ENCODE measurements at places on chromosomes 3 and 15. TPM values are rescaled to one million over a fixed set of nuclear protein-coding genes. Genes with fewer than 3 reads are reported as not detected.
A peak's percentile ranks its signal among the peaks of the same experiment; 100 is the strongest.

DNA sequence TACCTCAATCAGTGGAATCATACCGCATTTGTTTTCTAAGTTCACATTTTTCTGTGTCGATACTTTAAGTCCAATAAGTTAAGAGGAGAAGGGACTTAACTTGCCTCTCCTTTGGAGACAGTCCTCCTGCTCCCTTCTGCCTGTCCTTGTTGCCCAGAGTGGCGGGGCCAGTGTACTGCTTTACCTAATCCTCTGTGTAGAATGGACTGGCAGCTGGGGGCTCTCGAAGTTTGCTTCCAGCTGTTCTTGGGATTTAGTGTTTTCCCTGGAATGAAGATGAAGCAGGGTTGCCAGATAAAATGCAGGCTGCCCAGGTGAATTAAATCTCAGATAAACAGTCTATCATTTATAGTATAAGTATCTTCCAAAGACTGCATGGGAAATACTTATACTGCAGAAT lies 287.6 kb upstream of the C2CD4B start:
- H3K4me3 ChIP-seq, result no peak overlapping the region
- DNase-seq, result no peak
- H3K27me3 ChIP-seq, result no peaks in the 10 kb centered on the region

DNA sequence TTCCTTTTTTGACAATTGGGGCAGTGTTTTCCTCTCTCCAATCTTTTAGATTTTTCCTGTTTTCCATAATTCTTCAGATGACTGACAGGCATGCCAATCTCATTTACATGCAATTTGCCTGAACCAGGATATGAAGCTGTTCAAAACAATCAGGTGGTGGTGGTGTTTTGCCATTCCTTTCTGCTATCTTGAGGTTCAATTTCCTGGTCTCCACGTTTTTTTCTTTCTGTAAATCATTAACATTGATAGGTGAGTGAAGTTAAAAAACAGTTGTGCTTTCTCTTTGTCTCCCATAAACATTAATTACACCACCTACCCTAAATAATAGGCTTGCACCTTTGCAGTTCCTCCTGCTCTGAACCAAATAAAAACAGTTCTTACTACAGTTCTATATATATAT lies 49.1 kb downstream of the C2CD4A start:
- no peaks in the 10 kb centered on the region for H3K36me3 ChIP-seq
- H3K4me1 ChIP-seq, result peaks cover 29% of the 10 kb centered on the region
- no peak for DNase-seq
- no peaks in the 10 kb centered on the region for H3K27me3 ChIP-seq

GRCh38 chr3:171700157-171700556 lies 110.1 kb downstream of the PLD1 start:
- no peaks in the 10 kb centered on the region for H3K36me3 ChIP-seq
- H3K4me1 ChIP-seq, result no peaks in the 10 kb centered on the region
- DNase-seq, result no peak
- H3K27ac ChIP-seq, result no peak overlapping the region

Gene LYZL4
- total RNA-seq, result not detected

DNA sequence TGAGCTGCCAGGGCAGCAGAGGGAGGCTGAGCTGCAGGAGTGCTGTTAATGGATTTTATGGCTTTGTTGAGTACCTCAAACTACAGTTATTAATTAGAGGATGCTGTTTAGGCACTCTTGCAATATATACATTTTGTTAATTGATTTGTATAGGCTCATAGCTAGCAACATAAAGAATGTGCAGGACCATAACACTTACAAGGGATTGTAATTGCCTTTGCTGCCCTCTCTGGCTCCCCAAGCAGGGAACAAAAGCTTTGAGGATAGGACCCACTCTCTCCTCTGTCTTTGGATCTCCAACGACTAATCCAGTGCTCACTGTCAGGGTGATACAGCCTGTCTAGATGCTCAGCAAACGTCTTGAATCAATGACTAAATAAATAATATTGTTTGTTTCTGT lies 1.2 kb upstream of the CLSTN2 start:
- H3K36me3 ChIP-seq, result no peaks in the 10 kb centered on the region
- H3K4me1 ChIP-seq, result no peaks in the 10 kb centered on the region
- no peaks in the 10 kb centered on the region for H3K27me3 ChIP-seq
- no peak overlapping the region for H3K4me3 ChIP-seq

GRCh38 chr15:24718289-24719082 lies 42.9 kb downstream of the NPAP1 start:
- H3K4me3 ChIP-seq, result no peak overlapping the region
- H3K27me3 ChIP-seq, result no peaks in the 10 kb centered on the region
- no peaks in the 10 kb centered on the region for H3K4me1 ChIP-seq
- no peak overlapping the region for H3K27ac ChIP-seq

DNA sequence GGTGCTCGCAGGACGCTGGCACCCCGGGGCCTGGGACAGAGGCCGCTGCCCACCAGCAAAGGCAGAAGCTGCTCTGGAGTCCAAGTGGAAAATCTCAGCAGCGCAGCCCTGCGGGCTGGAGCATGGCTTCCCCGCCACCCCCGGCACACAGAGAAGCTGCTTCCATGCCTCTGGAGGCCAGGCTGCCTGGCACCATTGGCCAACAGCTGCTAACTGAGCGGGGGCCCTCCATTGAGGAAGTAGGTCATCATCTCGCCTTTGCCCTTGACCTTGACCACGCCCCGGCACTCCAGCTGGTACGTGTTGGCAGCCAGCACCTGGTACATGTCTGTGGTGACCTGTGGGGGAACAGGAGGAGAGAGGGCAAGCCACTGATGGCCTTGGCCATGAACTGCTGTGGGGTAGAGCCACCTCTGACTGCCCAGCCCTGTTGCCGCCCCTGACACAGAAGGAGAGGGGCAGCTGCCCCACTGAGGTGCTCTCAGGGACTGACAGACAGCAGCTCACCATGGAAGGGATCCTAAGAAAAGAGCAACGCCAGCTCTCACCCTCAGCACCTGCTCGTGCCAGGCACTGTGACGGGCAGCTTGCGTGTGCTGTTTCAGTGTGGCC lies 82.8 kb downstream of the SEC22A start:
- no peaks in the 10 kb centered on the region for H3K27me3 ChIP-seq
- H3K4me3 ChIP-seq, result no peak overlapping the region
- H3K4me1 ChIP-seq, result peaks cover 8% of the 10 kb centered on the region
- DNase-seq, result no peak
- 0 out of 2 replicates have a peak, but pooled peaks cover 3% of the 10 kb centered on the region for H3K36me3 ChIP-seq
- no peak overlapping the region for H3K27ac ChIP-seq

DNA sequence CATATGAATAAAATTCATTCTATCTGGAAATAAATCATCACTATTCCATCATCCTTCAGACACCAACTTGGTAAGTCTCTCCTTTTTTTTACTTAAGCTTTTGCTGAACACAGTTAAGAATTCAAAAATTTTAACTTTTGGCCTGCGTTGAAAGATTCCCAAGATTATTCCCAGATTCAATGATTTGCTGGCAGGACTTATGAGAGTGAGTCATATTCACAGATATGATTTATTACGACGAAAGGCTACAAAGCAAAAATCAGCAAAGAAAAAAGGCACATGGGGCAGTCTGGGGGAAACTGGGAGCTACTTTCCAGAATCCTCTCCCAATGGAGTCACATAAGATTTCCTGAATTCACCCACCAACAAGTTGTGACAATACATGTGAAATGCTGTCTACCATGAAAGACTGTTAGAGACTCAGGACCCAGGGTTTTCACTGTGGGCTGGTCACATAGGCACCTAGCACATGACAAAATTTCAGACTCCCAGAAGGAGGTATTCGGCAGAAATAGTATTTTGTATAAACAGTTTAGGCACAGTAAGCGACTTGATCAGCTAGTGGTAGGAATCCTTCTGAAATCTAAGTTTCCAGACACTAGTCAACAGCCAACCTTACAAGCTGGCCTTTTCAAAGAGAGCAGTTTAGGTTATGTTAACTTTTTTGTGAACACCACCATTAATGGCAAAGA lies 82.1 kb downstream of the DLG1 start:
- peaks cover 12% of the 10 kb centered on the region for H3K36me3 ChIP-seq
- H3K4me3 ChIP-seq, result no peak overlapping the region

- H3K4me1 ChIP-seq, result no peaks in the 10 kb centered on the region
- H3K27me3 ChIP-seq, result no peaks in the 10 kb centered on the region
- DNase-seq, result no peak
- H3K4me3 ChIP-seq, result no peak overlapping the region
- no peaks in the 10 kb centered on the region for H3K36me3 ChIP-seq
These were observed 240.7 kb upstream of the TBC1D5 start for GRCh38 chr3:17983106-17983505.

GRCh38 chr3:117433427-117433826 lies 723.8 kb downstream of the TUSC7 start:
- no peak overlapping the region for H3K4me3 ChIP-seq
- H3K4me1 ChIP-seq, result no peaks in the 10 kb centered on the region
- DNase-seq, result no peak
- H3K27me3 ChIP-seq, result no peaks in the 10 kb centered on the region
- no peak overlapping the region for H3K27ac ChIP-seq

DNA sequence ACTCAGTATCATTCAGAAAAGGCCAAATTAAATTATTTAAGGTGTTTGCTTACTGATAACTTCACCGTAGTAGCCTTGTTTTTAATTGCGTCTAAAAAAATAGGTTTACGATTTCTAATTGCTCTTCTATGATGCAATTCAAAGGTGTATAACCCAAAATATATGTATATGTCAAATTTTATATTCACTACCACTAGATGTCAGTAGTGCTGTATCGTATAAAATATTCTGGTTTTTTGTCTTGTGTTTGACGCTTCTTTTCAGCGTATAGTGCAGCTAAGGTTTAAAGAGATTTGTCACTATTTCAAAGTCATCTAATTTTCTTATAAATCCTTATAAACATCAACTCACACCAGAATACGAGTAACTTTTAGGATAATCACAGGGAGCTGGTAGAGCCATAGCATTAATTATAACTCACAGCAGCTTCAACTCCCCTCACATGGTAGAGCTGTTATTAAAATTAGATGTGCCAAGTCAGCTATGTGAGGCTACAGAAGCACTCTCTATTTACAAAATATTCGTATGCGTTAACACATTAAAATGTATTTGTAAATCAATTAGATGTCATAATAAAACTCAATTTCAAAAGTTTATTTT lies 3.5 kb downstream of the PFN2 start:
- H3K4me1 ChIP-seq, result peaks cover 28% of the 10 kb centered on the region
- H3K27me3 ChIP-seq, result no peaks in the 10 kb centered on the region
- H3K27ac ChIP-seq, result peak overlapping the region; percentile 88
- peak; percentile 71 for DNase-seq

DNA sequence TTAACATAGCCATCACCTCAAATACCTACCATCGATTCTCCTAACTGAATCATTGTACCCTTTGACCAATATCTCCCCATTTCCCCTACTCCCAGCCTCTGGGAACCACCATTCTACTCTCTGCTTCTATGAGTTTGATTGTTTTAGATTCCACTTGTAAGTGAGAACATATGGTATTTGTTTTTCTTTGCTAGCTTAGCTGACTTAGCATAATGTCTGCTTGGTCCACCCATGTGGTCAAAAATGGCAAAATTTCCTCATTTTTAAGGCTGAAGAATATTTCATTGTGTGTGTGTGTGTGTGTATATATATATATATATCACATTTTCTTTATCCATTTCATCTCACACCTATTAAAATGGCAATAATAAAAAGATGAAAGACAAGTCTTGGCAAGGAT lies 469.3 kb downstream of the FHIT start:
- no peak overlapping the region for H3K4me3 ChIP-seq
- H3K27me3 ChIP-seq, result no peaks in the 10 kb centered on the region
- DNase-seq, result no peak
- H3K4me1 ChIP-seq, result no peaks in the 10 kb centered on the region

GRCh38 chr15:40590667-40591050 lies 3.4 kb upstream of the KNL1 start:
- H3K27me3 ChIP-seq, result no peaks in the 10 kb centered on the region
- H3K4me1 ChIP-seq, result peaks cover 5% of the 10 kb centered on the region
- no peak overlapping the region for H3K4me3 ChIP-seq
- H3K27ac ChIP-seq, result no peak overlapping the region

Data from PC-9 (cell line).